Hepatic stellate cell (primary cell): ENCODE measurements at places on chromosomes 2 and 18.

GRCh38 chr2:104163611-104164130 is 690.2 kb upstream of the POU3F3 start:
- no peak for DNase-seq

DNA sequence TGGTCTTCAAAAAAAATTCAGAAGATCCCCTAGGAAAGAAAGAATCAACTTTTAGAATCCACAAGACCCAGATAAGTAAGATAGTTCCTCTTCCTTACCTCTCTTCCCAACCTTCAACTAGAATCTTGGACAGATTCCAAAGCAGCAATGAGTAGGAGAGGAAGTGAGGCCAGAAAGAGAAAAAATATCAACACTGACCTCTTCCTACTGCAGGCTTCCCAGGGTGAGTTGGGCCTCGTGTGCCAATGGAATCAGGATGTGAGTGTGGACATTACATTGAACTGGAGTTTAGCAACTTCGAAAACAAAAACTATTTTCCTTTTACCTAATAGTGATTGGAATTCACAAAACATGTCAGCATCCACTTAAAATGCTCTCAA is 102.5 kb upstream of the PIEZO2 start:
- no peak for DNase-seq

- no peak for DNase-seq
Observed at GRCh38 chr18:13369756-13370510, 151.4 kb downstream of the LDLRAD4 start.

- DNase-seq = no peak
Observed at GRCh38 chr2:15968280-15969178, 28.2 kb downstream of the MYCN start.

- DNase-seq = no peak
Observed at GRCh38 chr18:47876813-47877212, 53.6 kb downstream of the SMAD2 start.

GRCh38 chr2:161370981-161371380 is 45.1 kb upstream of the TBR1 start:
- DNase-seq = no peak

DNA sequence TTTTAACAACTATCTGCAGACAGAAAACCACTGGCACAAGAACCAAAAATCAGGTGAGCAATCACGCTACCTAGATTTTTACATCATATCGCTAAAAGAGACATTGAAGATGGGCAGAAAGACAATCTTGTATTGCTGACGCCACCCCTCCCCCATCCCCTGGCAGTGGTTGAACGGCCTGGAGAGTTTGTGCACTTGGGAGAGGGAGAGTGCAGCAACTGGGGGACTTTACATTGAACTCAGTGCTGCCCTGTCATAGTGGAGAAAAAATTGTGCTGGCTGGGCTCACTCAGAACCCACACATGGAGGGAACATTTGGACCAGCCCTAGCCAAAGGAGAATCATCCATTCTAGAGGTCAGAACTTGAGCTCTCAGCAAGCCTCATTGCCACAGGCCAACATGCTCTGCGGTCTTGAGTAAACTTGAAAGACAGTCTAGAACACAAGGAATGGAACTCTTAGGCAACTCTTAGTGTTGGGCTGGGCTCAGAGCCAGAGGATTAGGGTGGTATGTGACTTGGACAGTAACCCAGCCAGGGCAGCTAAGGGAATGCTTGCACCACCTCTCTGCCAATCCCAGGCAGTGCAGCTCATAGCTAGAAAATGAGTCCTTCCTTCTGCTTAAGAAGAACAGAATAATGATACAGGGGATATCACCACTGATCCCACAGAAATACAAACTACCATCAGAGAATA is 220.0 kb upstream of the CYP26B1 start:
- peak; percentile 21 for DNase-seq
